ENCODE measurements at places on chromosomes 2 and 18. TPM values are rescaled to one million over a fixed set of nuclear protein-coding genes. Genes with fewer than 3 reads are reported as not detected.

DNA sequence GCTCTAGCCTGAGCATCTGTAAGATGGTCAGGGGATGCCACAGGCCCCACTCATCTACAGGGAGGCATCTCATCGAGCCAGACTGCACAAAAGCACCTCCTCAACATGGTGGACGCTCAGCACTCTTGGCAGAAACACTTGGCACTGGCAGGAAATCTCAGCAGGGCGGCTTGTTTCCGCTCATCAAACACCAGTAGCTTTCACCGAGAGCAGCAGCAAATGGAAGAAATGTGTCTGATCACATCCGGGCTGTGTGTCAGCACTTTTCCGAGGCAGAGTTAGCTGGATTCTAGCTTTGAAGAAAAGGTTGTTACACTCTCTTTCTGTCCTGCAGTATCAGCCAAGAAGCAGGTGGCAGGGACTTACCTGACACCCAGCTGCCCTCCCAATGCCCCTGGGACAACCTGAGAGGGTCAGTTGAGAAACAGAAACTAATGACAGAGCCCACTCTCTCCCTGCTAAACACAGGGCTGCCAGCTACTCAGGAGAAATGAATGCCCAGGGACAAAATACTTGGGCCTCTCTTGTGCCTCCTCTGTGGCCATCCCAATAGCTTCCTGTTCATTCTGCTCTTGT is 68.9 kb upstream of the FZD7 start:
- H3K4me1 ChIP-seq: no peaks in the 10 kb centered on the region
- no peak overlapping the region for H3K27ac ChIP-seq
- H3K27me3 ChIP-seq: no peaks in the 10 kb centered on the region
- DNase-seq: no peak
- H3K4me3 ChIP-seq: no peak overlapping the region

- no peak overlapping the region for H3K4me3 ChIP-seq
- H3K36me3 ChIP-seq: peaks cover 1% of the 10 kb centered on the region
- no peak overlapping the region for H3K27ac ChIP-seq
- peaks cover 5% of the 10 kb centered on the region for H3K4me1 ChIP-seq
- H3K27me3 ChIP-seq: peaks cover 10% of the 10 kb centered on the region
- DNase-seq: no peak
Measured at GRCh38 chr2:238466243-238466756, 39.6 kb downstream of the ASB1 start.

DNA sequence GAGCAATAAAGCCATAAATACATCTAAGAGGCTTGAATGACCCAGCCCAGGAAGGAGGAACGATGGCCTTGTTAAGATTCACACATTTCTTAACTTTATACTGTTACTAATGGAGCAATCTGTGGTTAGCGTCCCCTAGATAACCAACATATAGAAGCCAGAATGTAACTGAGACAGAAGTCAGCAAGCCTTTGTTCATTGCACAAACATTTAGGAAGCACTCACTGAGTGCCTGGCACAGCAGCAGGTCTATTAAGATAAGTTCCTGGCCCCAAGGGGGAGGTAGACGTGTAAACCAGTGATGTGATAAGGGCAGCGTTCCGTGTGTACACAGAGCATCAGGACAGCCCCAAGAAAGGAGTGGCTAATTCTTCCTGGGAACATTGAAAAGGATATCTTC is 63.6 kb upstream of the ATL2 start:
- H3K4me3 ChIP-seq: no peak overlapping the region
- no peak overlapping the region for H3K27ac ChIP-seq
- peaks cover 6% of the 10 kb centered on the region for H3K4me1 ChIP-seq
- H3K36me3 ChIP-seq: no peaks in the 10 kb centered on the region

GRCh38 chr2:219025637-219026585 is 15.4 kb downstream of the CFAP65 start:
- peaks cover 6% of the 10 kb centered on the region for H3K27me3 ChIP-seq
- H3K4me3 ChIP-seq: no peak overlapping the region
- H3K4me1 ChIP-seq: no peaks in the 10 kb centered on the region
- H3K27ac ChIP-seq: no peak overlapping the region
- DNase-seq: no peak

DNA sequence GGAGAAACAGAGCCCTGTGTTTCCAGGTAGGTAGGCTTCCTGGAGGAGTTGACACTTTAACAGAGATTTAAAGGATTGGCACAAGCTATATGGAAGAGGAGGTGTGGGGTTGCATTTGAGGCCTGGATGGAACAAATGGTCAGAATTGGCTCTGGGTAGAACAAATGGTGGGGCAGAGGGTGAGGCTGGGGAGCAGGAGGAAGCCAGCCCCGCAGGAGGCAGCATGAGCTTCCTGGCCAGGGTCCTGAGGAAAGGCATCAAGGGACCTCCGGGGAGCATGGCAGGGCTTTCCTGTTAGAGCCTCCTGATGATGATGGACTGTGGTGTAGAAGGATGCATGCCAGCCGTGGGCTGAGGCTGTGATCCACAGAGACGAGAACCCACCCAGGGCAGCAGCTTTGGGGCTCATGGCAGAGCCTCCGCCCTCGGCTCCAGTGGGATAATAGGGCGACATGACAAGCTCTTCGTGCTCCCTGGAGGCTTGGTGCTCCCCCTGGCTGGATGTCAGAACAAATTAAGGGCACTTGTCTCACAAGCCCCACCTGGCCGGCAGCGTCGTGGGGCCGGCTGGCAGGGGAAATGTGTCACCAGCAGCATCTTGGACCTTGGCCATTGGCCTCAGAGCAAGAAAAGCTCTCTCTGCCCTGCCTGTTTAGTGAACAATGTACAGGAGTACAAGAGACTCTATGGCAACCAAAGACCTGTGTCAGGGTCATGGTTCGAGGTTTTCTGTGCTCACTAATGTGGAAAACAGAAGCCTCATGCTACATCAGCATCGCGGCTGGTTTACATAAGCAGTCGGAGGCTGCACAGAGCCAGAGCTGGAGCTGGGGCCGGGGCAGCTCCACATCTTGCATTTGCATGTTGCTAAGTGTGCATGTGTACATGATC is 153.5 kb downstream of the MYCN start:
- DNase-seq: no peak
- H3K27ac ChIP-seq: no peak overlapping the region
- no peaks in the 10 kb centered on the region for H3K4me1 ChIP-seq
- no peak overlapping the region for H3K4me3 ChIP-seq

DNA sequence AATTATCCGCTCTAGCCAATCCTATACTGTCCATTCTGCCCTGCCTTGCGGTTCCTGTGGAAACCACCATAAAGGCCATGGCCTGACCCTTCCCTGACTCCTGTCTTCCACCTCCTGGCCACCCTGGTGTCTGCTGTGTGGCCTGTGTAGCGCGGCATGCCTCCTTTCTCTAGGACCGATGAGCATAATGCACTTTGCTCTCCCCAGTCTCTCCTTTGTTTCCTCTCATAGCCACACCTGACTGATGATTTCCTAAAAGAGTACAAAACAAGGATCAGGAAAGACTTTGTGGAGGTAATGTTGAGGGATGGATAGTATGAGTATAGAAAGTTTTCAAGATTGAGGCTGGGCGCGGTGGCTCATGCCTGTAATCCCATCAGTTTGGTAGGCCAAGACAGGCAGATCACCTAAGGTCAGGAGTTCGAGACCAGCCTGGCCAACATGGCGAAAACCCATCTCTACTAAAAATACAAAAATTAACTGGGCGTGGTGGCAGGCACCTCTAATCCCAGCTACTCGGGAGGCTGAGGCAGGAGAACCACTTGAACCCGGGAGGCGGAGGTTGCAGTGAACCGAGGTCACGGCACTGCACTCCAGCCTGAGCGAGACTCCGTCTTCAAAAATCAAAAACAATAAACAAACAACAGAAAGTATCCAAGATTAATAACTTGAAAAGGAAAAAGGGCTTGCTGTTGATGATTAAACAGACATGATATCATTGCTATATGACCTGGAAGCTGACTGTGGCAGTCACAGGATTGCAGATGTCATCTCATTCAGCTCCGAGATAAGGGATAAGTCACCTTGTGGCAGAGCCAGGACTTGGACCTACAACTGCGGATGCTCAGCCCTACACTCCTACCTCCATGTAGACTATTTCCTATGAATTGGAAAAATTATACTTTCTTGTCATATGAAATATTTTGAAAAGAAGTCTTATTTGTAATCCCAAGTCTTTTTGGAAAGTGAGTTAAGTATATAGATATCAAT is 16.6 kb downstream of the SOWAHC start:
- H3K27ac ChIP-seq: no peak overlapping the region
- H3K27me3 ChIP-seq: no peaks in the 10 kb centered on the region
- no peaks in the 10 kb centered on the region for H3K36me3 ChIP-seq
- H3K4me1 ChIP-seq: peaks cover 3% of the 10 kb centered on the region
- no peak overlapping the region for H3K4me3 ChIP-seq

DNA sequence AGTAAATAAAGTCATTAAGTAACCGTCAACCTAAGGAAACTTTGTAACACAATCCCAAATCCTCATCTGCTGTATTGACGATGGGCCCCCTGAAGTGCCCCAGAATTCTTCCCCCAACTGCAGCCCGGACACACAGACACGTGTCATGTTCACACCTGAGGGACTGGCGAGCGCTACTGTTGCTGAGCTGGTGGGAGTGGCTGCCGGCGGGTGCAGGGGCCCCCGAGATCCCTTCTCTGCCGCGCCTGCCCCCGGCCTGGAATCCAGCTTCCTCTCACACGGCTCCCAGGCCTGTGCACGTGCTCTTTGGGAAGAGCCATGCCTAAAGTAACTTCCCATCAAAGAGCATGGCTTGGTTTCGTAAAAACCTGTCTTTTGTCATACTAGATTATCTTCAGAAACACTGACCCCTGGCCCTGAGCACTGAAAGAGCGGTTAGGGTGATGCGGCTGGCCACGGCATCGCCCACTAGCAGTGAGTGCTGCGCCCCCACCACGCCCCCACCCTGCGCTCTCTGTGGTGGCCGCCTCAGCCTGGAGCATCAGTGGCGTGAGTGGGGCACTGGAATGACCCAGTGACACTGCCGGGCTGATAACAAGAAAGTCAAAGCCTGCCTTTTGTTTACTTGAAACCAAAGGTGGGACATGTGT is 56.0 kb downstream of the ADI1 start:
- H3K4me1 ChIP-seq: peaks cover 7% of the 10 kb centered on the region
- no peaks in the 10 kb centered on the region for H3K27me3 ChIP-seq
- no peak overlapping the region for H3K27ac ChIP-seq
- no peak for DNase-seq

DNA sequence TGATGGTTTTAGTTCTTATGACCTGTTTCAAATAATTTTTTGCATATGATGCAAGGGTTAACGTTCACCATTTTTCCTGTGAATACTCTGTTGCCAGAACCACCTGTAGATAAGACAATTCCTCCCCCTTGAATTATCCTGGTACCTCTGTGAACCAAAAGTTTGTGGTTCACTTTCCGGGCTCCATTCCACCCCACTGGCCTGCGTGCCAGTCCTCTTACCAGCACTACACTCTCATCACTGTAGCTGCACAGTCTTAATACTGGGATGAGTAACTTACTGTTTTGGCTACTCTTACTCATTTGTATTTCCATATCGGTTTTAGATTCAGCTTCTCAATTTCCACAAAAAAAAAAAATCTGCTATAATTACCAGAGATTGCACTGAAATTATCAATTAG is 34.4 kb downstream of the AFG3L2 start:
- no peak for DNase-seq
- no peak overlapping the region for H3K27ac ChIP-seq
- H3K4me1 ChIP-seq: peaks cover 2% of the 10 kb centered on the region
- no peaks in the 10 kb centered on the region for H3K27me3 ChIP-seq
- peaks cover 19% of the 10 kb centered on the region for H3K36me3 ChIP-seq

GRCh38 chr18:5972298-5972697 is 77.0 kb upstream of the TMEM200C start:
- H3K4me1 ChIP-seq: peaks cover 8% of the 10 kb centered on the region
- no peak overlapping the region for H3K4me3 ChIP-seq
- no peak for DNase-seq
- H3K36me3 ChIP-seq: no peaks in the 10 kb centered on the region
- no peaks in the 10 kb centered on the region for H3K27me3 ChIP-seq

- peaks cover 8% of the 10 kb centered on the region for H3K27me3 ChIP-seq
- no peak for DNase-seq
- no peak overlapping the region for H3K4me3 ChIP-seq
Measured at GRCh38 chr2:239895116-239895515, 130.0 kb downstream of the NDUFA10 start.

DNA sequence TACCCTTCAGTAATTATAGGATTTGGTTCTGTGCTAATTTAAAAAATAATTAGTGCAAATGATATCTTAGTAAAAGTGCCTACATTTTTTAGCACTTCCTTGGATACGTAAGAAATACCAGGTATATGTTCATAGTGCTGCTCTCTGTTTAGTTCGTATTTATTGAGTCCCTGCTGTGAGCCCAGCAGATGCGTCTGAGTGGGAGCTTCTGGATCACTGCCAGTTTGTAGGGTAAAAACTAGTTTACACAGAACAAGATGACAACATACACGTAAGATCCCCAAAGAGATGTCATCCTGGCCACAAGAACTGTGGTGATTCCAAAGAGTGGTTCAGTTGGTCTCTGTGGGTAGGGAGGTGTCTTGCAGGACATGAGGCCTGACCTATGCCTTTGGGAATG is 103.2 kb downstream of the CTIF start:
- DNase-seq: no peak
- H3K4me3 ChIP-seq: no peak overlapping the region
- no peaks in the 10 kb centered on the region for H3K27me3 ChIP-seq
- H3K4me1 ChIP-seq: no peaks in the 10 kb centered on the region
- no peak overlapping the region for H3K27ac ChIP-seq

GRCh38 chr2:237364655-237365054 is 49.3 kb downstream of the COL6A3 start:
- DNase-seq: no peak
- H3K4me3 ChIP-seq: no peak overlapping the region
- no peaks in the 10 kb centered on the region for H3K36me3 ChIP-seq
- no peak overlapping the region for H3K27ac ChIP-seq

- peaks cover 20% of the 10 kb centered on the region for H3K27me3 ChIP-seq
- H3K27ac ChIP-seq: no peak overlapping the region
- no peak for DNase-seq
- no peaks in the 10 kb centered on the region for H3K36me3 ChIP-seq
Measured at GRCh38 chr2:201833781-201834180, 27.4 kb downstream of the CDK15 start.

- H3K4me3 ChIP-seq: no peak overlapping the region
- no peaks in the 10 kb centered on the region for H3K4me1 ChIP-seq
- H3K36me3 ChIP-seq: no peaks in the 10 kb centered on the region
- DNase-seq: no peak
- H3K27me3 ChIP-seq: no peaks in the 10 kb centered on the region
Measured at GRCh38 chr2:34003795-34004194, 404.7 kb upstream of the FAM98A start.

Gene PGAP1
- 44.9 TPM for total RNA-seq

Gene GAD1
- 1.9 TPM for total RNA-seq

Gene CRACDL
- 0.61 TPM for total RNA-seq

Gene REG3G
- not detected for total RNA-seq

Gene TYW5
- 9.3 TPM for total RNA-seq

Gene SP5
- not detected for total RNA-seq

Gene CNDP1
- not detected for total RNA-seq

Gene KLHL30
- total RNA-seq: not detected

Gene KCNIP3
- total RNA-seq: not detected

Gene GATA6
- 0.17 TPM for total RNA-seq

Gene TUBA4B
- total RNA-seq: not detected

Data from activated naive CD8-positive, alpha-beta T cell treated with anti-CD3 and anti-CD28 coated beads, Interleukin-2, amount 10 ng/mL, durations not matched to agents 7 days and 5 days (primary cell).